Activated CD8-positive, alpha-beta T cell treated with anti-CD3 and anti-CD28 coated beads, Interleukin-2, amount 10 ng/mL, durations not matched to agents 7 days and 5 days (primary cell): ENCODE measurements at places on chromosomes 5 and 9.

DNA sequence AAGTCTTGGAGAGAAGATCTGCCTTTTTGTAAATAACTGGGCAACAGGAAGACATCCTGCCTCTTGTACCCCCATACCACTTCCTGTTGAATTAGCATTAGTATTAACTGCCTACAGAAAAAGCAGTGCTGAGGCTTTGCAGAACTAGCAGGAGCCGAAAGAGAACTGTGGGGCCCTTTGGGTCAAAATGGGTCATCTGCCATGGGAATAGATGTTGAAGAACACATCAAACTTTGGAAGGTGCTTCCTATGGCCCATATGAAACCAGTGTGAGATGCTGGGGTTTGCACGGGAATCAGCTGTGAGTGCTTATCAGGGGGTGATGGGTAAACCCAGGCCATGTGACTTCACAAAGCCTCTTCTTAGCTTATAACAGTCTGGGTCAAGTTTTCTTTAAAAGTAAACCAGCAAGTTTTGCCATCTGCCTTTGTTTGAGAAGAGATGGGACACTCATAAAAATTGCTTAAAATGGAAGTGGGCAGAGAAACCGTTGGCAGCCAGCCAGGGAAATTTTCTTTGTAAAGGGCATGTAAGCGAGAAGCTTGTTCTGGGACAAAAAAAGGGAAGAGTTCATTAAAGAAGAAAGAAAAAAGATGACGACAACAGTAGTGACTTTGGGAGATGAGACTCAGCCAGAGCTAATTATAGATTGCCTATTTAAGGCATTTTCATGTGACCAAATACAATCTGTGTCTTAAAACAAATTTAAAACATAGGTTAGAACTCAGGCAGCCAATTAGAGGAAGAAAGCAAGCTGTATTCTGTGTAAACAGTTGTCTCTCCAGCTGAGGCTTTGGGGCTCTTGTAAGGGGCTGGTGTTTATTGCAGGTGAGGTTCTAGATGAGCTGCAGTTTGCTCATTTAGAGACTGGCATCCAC, 4.4 kb downstream of the SLC25A25 start:
- peak; percentile 57 for DNase-seq

- no peak for DNase-seq
Measured at GRCh38 chr9:14652729-14653377, 40.4 kb downstream of the ZDHHC21 start.

- no peak for DNase-seq
Measured at GRCh38 chr5:88483964-88484672, 215.5 kb upstream of the TMEM161B start.

GRCh38 chr9:99264070-99264680, 42.1 kb downstream of the SEC61B start:
- no peak for DNase-seq

- DNase-seq: no peak
Measured at GRCh38 chr5:5645891-5646290, 223.4 kb downstream of the ICE1 start.

GRCh38 chr9:69829484-69829883, 8.9 kb downstream of the CFAP95 start:
- DNase-seq: peak; percentile 34

DNA sequence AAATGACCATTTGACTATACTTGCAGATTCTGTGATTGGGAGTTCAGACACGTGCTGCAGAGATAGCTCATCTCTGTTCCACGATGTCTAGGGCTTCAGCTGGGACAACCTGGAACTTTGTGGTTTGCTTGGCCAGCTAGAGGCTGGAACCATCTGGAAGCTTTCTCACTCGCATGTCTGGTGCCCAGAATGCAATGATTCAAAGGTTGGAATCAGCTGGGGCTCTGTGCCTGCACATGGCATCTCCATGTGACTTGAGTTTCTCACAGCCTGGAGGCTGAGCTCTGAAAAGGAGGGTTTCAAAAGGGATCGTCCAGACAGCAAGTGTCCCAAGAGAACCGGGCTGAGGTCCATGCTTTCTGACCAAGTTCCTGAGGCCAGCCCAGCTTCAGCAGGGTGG, 465.2 kb downstream of the GADD45G start:
- DNase-seq: no peak

- no peak for DNase-seq
Measured at GRCh38 chr9:79224672-79225433, 346.9 kb upstream of the TLE4 start.

GRCh38 chr9:17075758-17076485, 58.9 kb upstream of the CNTLN start:
- no peak for DNase-seq

GRCh38 chr5:177312649-177313181, 1.0 kb upstream of the MXD3 start:
- peak; percentile 81 for DNase-seq

DNA sequence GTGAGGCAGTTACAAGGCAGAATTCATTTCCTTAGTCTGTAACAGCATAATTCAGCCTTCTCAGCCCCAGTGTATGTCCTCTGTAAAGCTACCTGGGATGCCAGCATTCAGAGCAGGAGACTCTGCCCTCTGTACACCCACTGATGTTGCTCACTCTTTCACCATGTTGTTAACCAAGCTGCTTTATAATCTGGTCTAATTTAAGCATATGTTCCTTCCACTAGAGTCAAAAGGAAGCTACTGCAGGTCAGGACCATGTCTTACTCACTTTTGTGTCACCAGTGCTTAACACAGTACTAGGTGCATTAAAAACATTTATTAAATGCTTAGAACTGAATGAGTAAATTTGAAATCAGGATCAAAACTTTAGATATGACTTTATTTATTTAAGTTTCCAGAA, 185.6 kb downstream of the FBXL17 start:
- DNase-seq: no peak

DNA sequence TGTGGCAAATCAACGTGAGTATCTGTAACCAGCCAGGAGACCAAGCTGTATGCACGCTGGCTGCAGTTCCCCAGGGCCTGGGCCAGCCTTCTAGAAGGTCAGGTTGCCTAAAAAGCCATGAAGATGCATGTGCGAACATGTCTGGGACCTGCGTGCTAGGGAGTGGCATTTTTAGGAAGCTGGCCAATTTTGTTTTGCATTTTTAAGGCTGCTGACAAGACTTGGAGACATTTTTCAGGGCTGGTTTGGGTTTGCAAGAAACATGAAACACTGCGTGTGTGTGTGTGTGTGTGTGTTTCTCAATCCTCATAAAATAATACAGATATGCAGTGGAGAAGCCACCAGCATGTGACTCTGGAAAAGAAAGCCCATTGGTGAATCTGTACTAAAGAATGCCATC, 5.1 kb downstream of the TGFBI start:
- no peak for DNase-seq

DNA sequence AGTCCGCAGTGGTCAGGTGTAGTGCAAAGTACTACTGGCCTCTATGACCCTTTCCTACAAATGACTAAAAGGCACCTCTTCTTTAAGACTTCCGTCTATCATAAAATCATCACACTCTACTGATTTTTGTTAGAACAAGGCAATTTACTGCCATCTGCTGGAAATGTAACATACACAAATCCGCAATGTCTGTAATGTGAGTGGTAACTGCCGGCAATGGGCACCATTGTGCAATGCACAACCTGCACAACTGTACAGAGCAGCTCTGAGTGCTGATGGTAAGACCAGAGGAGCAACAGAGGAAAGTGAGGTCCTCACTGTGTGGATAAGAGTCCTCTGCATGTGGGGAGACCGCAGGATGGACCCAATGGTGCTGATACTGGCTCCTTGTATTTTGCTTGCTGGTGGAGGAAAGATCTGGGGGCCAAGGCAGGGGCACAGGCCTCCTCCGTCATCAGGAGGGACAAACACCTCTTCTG, 103.7 kb downstream of the ATPSCKMT start:
- DNase-seq: no peak

- no peak for DNase-seq
Measured at GRCh38 chr5:25009063-25009462, 364.3 kb upstream of the CDH10 start.

DNA sequence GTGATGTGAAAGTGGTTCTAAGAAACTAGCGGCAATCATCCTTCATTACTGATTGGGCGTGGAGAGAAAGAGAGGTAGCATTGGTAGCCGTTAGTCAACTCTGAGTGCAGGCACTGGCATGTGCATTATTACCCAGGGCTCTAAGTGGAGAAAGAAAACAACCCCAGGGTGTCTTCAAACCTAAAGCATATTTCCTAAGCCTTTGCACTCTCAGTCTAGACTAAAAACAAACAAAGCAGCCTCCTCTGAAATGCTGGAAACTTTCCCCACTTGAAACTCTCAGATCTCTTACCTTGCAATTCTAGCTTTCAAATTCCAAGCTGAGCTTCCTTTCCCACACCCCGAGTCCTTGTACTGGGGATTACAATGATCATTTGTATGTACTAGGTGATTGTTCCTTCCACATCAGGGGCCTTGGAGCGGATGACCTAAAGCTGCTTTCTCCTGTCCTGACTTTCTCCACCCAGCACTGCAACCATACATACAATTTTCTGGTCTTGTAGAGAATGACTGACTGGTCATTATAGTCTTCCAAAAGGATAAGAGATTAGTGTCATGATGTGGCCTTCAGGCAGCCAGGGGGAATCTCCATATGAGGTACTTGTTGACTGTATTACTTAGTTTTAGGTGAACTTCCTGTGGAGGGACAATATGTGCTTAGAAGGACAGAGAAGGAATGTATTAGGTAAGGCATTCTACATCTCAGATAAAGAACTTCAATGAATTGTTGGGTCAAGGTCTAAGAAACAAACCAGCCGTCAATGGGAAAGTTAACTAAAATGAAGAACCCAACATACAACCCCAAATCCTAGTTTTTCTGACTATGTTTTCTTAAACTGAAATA, 98.3 kb upstream of the CDKN2B start:
- DNase-seq: no peak
